Stimulated activated effector memory CD8-positive, alpha-beta T cell treated with anti-CD3 and anti-CD28 coated beads, Interleukin-12 subunit alpha, Interleukin-12 subunit beta, amount 100 ng/mL, for 72 hours (primary cell): ENCODE measurements at places on chromosomes 2 and 18.

DNA sequence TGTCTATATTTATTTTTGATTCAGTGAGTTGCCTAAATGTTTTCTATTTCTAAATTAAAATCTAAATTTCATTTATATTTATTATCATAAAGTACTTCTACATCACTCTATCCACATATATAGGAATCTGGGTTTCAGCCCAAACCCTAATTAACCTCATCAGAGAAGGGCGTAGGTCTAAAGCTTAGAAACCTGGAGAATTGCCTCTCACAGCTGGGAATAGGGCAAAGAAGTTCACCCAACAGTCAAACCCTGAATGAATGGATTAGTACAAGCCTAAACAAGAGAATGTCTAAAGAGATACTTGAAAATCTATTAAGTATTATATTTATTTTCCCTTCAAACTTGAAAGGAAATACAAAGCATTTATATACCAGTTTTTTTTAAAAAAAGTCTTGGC, 26.2 kb downstream of the TFPI start:
- DNase-seq, result no peak

- DNase-seq, result no peak
These were observed 45.1 kb downstream of the SH3BP4 start for GRCh38 chr2:234996941-234997270.

GRCh38 chr2:203209538-203209937, 29.3 kb upstream of the CYP20A1 start:
- no peak for DNase-seq

DNA sequence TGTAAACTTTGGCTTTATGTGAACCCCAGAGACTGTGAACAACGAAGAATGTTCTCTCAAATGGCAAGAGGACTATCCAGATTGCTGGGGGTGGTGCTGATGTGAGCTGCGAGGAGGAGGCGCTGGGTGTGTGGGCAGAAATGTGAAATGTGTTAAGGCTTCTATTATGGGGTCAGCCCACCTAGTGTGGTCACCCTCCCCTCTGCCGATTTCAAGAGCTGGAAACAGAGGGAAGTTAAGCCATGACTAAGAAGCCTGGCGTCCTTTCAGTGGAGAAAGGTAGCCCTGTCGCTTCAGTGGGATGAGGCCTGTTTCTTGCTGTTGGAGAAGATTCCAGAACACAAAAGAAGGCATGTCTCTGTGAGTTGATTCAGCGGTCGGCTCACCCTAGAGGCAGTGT, 89.0 kb upstream of the KCTD1 start:
- DNase-seq, result no peak

DNA sequence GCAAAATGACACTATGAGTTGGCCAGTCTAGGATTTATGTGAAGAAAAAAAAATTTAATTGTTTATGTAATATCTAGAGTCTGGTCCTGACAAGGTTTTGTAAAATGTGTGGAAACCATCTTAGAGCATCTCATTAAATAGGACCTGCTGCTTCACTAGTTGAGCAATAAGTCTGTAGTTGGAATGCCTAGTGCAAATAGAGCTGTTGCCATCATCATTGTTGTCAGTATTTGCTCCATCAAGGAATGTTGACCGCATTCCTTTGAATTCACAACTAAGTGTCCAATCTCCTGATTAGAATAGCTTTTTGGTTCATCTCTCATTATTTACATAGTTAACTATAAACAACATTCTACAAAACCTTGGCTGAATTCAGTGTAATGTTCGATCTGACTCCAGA, 32.2 kb upstream of the RPE start:
- no peak for DNase-seq

DNA sequence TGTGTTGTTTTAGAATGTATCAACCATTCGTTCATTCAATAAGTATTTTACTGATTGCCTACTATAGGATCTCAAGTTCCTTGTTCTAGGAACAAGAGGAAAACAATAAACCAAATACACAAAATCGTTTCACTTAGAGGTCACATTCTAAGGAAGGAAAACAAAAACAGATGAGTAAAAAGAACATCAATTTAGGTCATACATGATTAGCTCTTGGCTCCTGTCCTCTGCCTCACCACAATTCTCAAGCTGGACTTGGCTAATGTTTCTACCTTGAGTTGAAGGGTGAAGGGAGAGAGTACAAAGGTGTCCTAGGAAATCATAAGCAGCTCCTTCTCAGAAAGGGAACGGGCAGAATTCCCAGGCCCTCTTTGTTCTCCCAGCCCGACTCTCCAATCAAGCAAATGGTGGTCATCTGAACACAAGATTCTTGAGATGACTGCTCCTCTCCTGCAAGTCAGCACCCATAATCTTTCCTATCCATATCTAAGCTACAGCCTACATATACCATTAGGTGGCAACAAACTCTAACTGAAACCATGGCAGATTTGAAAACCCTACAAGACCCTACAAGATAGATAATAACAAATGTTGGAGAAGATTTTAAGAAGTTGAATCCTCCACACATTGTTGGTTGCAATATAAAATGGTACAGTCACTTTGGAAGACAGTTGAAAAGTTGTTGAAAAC, 76.0 kb downstream of the CBLN2 start:
- no peak for DNase-seq

GRCh38 chr2:58688813-58689212, 447.7 kb upstream of the FANCL start:
- no peak for DNase-seq

GRCh38 chr18:25896178-25896780, 194.1 kb downstream of the SS18 start:
- DNase-seq, result no peak

DNA sequence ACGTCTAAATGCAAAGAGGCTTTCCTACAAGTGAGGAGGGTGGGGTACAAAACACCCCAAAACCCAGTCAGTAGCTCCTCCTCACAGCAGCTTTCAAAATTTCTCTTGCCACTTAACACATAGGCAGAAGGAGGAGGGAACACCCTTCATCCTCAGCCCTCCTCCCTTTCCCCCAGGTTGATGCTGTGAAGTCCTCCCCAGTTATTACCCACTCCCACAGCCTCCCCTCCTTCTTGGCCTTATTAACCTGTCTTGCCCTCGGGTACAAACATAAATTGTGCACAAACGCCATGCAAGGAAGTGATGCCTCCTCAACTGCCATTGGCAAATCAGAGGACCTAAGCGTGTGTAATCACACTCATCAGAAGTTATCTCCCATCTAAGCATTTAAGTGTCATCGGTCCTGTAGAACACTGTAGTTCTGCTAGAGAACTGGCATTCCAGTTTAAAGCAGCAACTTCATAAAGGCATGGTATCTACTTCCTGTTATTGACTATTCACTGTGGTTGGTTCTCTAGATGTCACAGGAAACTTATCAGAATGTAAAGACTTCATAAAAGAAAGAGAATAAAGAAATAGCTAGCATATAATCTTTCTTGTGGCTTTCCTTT, at the start of gene DSC1:
Gene DSC1 (minus strand): TSS at position 32 of the 611 bp plus-strand sequence. CDS start 262 bp downstream, outside the sequence.
- DNase-seq, result no peak

GRCh38 chr2:149650006-149650405, 62.4 kb upstream of the MMADHC start:
- DNase-seq, result no peak

DNA sequence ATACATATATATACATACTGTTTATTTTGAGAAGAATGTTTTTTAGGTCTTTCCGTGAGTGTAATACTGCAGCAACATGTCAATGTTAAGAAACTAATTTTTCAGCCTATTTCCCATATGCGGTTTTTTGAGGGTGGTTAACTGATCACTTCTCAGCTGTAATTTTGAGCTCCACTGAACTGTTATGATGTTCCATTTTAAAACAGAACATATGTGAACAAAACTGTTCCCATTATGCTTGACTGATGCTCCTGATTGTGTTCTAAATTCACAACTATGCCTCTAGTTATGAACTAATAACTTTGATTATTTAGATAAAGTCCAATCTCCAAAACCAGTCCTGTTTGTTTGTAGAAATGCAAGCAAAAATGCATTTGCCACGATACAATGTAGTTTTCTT, 511.2 kb upstream of the FSIP2 start:
- no peak for DNase-seq

- no peak for DNase-seq
These were observed 54.3 kb downstream of the HAUS1 start for GRCh38 chr18:46158499-46158898.

GRCh38 chr2:130341562-130342019, 1.1 kb upstream of the IMP4 start:
- no peak for DNase-seq

- no peak for DNase-seq
These were observed 80.9 kb downstream of the SLC25A12 start for GRCh38 chr2:171813126-171813525.

GRCh38 chr2:17084877-17085276, 419.2 kb upstream of the CYRIA start:
- no peak for DNase-seq

DNA sequence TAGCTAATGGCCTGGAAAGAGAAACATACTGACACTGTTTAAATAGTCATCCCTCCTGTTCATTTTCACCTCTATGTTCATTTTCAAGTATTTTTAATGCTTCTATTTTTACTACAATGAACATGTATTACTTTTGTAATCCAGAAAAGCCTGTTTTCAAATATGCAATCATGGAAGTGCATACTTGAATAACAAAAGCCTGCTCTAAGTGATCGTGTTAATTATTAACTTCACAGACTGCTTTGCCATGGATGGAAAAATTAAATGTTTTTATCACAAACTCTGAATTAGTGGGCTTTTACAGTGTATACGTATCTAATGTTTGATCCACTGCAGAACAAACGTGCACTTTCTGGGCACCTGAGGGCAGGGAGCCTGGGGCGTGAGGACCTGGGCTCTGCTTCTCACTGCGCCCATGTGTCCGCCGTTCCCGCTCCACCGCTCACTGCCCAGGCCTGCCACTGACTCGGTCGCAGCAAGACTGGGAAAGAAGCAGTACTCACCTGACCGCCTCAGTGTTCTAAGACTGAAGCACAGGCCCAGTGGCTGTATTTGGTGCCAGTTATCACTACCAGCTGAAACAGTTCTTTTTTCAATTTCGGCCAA, 80.6 kb downstream of the UXS1 start:
- DNase-seq, result no peak

GRCh38 chr18:5463390-5463789, 80.4 kb downstream of the EPB41L3 start:
- no peak for DNase-seq

GRCh38 chr2:11578081-11578948, 44.5 kb downstream of the GREB1 start:
- DNase-seq, result no peak

- no peak for DNase-seq
These were observed 44.5 kb downstream of the PDIA6 start for GRCh38 chr2:10768063-10768507.

DNA sequence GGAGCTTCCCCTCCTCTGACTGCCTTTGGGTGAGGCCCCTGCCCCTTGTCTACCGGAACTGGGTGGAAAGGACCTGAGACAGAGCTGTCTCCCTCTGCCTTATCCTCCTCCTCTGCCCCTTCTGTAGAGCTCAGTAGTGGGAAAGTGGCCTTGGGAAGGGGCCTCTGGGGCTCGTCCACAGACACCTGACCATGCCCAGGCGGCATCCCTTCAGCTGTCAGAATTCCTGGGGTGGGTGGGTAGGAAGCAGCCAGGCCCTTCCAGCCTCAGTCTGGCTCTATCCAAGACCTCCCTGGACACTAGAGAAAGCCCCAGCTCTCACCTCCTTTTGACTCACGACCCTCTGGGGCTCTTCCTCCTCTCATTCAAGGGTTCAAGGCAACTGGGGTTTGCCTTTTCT, 35.6 kb downstream of the B3GNT2 start:
- DNase-seq, result no peak

- no peak for DNase-seq
These were observed 1.1 kb downstream of the IGFBP5 start for GRCh38 chr2:216694082-216694825.

DNA sequence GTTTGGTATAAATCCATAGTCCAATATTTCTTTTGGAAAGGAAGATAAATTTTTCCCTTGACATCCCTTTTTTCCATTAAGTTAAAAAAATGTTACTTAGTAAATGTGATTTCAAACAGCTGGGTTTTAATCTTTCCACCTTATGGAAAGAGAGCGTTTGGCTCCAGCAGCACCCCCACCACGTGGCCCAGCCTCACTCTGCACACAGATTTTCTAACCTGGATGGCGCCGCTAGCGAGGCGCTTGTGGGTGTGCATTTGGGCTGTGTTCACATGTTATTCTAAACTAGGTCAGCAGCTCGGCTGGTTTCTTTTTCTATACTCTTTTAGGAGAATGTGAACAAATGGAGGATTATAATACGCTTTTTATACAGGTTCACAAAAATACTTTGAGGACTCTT, 218.0 kb downstream of the LDLRAD4 start:
- no peak for DNase-seq

GRCh38 chr18:21701621-21702020, 3.0 kb downstream of the ABHD3 start:
- no peak for DNase-seq
